SJSA1 (cell line): ENCODE measurements at places on chromosomes 3 and 15.
A peak's percentile ranks its signal among the peaks of the same experiment; 100 is the strongest.

DNA sequence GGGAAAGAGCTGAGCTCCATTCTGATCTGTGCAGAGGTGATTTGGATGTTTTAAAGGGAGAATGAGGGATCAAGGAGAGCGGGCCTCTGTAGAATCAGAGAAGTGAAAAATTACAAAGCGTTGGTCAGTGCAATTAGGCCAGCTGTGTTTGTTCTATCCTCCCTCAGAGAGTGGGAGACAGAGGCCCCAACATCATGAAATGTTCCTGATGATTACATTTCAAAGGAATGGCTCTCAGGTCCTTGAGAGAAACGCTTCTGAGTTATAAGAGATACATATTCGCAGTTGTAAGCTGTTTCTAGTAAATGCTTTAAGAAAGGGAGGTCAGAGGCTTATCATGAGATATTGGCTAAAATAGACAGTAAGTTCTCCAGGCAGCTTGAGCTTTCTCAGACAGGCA, 15.7 kb upstream of the CAND2 start:
- DNase-seq: no peak

GRCh38 chr3:31958701-31959152, 22.3 kb downstream of the OSBPL10 start:
- DNase-seq: no peak

GRCh38 chr3:184004476-184004875, 13.2 kb downstream of the ABCC5 start:
- DNase-seq: no peak

DNA sequence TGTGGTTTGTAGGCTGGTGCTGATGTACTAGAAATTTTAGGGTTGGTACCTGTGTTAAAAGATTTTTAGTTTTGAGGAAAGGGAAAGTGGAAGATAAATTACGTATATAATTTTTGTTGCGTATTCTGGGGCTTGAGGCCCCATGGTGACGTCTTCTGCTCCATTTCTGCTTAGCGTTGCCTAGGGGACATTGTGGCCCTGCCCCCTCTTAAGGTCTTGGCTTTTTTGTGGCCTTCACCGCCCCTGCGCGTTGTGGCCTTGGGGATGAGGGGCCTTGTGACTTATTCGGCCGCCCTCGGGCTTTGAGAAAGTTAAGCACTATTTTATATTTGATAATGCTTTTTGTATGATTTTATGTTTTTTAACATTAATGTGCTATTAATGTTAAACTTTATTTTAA, 182.0 kb downstream of the KLF13 start:
- DNase-seq: no peak

DNA sequence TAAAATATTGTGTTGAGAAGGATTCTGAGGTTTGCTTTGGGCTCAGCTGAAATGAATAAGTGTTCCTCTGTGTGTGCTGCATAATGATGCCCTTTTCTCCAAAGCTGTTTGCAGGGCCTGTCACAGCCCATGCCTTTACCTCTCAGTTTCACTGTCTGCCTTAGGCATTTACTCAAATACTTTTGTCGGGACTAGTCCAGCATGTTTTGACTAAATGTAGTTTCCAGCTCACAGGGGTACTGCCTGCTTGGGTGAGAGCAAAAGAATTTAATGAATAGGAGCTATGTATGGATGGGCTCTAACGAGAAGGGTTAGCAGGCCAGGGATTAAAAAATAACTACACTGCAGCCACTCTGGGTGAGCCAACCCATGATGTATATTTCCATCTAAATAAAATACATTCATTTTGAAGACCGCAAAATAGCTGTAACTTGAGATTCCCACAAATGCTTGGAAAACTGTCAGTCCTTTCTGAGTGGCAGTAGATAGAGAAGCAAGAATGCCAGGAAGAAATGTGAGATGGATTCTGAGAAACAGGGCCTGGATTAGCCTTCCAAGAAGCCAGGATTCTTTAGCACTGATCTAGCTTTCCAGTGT, 549.2 kb upstream of the TBL1XR1 start:
- DNase-seq: no peak

GRCh38 chr15:80580106-80580505, 115.0 kb upstream of the ABHD17C start:
- DNase-seq: peak; percentile 12

GRCh38 chr3:128845119-128845777, 34.2 kb upstream of the ACAD9 start:
- DNase-seq: peak; percentile 6

- no peak for DNase-seq
These were observed 289.5 kb upstream of the TRIM42 start for GRCh38 chr3:140388202-140388922.

DNA sequence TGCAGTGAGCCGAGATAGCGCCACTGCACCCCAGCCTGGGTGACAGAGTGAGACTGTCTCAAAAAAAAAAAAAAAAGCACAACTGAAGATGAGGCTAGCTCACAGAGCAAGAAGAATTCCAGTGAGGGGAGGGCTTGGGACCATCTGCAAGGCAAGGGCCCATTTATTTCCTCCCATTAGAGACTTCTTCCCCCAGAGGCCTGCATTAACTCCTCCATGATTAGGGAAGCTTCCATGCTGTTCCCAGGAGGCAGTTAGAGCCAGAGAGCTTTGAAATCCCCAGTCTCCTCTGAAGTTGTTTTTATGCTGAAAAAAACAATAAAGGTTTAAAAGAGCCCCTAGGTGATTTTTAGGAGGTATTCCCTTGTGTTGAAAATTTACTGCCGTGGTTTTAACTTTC, 54.3 kb upstream of the ADCY5 start:
- DNase-seq: no peak

DNA sequence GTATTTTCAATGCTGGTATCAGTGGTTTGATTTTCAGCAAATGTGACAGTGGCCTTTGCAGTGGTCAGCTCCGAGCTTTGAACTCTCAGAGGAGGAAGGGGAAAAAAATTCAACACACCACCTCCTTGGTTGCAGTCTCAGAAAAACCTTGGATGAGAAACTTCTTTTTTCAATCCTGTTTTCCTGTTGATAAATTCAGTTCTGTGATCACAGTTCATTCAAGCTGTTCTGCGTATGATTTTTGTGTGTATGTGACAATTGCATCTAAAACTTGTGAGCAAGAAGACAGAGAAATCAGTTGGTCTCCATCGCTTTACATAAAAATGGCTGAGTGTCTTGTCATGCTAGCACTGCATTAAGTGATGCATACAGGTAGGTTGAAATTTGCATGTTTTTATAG, 19.2 kb downstream of the ZBTB38 start:
- DNase-seq: no peak

- DNase-seq: no peak
These were observed 6.5 kb downstream of the DCBLD2 start for GRCh38 chr3:98894791-98895576.

GRCh38 chr3:137294839-137295238, 337.1 kb downstream of the IL20RB start:
- no peak for DNase-seq

DNA sequence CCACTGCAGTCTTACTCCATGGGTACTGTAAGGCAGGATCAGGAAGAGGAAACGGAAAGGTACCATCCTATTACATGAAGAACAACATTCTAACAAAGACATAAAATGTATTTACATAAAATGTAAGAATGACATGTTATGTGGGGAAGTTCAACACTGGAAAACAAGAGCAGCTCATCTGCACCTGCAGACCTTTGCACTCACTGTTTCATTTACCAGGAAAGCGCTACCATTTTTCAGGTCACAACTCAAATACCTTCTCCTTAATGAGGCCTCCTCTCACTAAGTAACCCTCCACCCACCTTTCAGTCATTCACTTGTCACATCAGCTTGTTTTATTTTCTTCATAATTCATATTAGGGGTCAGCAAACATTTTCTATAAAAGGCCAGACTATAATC, 2.6 kb downstream of the TMCC1 start:
- no peak for DNase-seq

- DNase-seq: no peak
These were observed 6.2 kb downstream of the CILP start for GRCh38 chr15:65204931-65205660.

DNA sequence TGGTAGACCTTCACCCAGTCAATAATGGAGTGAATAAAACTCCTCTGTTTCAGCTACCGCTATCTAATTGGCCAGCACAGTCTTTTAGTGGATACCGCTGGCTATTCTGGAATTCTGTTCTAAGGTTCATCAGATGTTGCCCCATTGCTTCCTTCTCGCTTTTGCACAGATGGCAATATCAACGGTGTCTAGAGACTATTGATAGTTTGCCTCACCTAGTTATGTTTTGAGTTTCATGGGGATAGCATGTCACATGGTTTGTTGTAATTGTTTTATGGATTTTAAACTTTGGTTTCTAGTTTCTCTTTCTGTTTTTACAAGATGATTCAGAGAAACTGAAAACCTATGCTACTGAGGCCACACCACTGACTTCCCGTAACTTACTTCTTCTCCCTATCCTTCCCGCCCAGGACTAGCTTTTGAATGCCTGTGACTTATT, 2.0 kb downstream of the XRN1 start:
- DNase-seq: no peak

DNA sequence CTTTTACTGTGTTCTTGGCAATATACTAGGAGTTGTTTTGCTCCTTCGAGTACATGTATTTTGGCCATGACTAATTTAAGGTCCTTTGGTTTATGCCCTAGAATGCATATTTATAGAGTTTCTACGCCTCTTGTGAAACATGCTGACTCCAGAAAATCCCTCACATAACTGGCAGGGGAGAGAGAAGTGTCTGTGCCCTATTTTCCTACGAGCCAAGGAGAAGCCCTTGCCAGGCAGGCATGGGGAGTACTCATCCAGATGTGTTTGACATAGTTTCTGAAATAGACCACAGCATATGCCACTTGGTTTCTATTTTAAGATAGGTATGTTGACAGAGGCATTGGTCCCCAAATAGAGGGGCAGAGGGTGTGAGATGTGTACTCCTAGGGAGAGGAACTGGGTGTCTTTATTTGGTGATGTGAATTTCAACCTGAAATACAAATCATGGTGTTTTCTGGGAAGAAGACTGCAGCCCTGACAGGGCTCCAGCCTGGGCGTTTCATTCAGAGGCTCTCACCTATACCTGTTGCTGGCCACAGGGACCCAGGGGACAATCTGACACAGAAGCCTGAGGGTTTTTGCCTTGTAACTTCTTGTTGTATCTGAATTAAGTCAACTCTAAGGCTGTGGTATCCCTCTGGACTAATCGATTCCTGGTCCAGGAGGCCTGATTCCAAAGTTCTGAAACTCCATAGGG, 267.8 kb upstream of the C2CD4B start:
- no peak for DNase-seq

GRCh38 chr15:52394118-52394517, 98.5 kb upstream of the MYO5C start:
- no peak for DNase-seq

- no peak for DNase-seq
These were observed 553.1 kb downstream of the FGF12 start for GRCh38 chr3:192174283-192174682.

GRCh38 chr15:31440754-31441311, 114.2 kb downstream of the KLF13 start:
- peak; percentile 46 for DNase-seq

- DNase-seq: peak; percentile 50
These were observed at the start of gene ITGA11 for GRCh38 chr15:68431792-68432401. TSS of gene ITGA11 (minus strand) at chr15:68432163. CDS start at chr15:68432066, 97 bp downstream.

GRCh38 chr3:67215690-67216089, 217.6 kb downstream of the KBTBD8 start:
- no peak for DNase-seq

DNA sequence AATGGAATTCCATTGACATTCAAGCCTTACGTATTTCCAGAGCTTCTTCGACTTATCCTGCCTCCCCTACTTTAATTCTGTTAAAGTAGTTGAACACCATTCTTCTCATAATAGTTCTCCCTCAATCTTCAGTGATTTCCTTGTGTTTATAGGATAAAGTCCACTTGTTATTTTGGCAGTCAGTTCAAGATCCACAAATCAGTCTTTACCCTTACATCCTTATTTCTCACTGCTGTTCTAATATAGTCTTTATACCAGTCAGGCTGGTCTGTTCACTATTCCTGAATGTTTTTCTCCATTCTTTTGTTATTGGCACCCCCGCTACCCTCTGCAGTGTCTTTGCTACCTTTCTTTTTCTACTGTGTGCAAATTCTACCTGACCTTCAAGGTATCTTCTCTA, 29.7 kb downstream of the ATP6V1A start:
- no peak for DNase-seq

DNA sequence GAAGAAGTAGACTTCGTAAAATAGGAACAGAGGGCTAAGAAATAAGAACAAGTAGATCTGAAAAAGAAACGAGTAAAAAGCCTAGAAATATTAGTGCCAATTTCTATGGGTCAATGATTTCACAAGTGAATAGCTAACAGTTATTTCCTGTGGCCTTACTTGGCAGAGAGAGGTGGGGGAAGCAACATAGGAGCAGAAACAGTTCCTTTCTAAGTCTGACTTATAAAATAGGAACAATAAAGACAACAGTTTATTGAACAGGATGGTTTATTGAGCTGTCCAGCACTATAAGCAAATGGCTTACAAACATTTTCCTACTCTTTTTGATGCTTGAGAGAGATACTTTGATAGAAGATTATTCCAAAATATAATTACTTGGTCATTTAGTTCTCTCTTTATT, 37.9 kb downstream of the AGTR1 start:
- no peak for DNase-seq

- no peak for DNase-seq
These were observed 14.9 kb upstream of the SELENOT start for GRCh38 chr3:150588027-150588830.

DNA sequence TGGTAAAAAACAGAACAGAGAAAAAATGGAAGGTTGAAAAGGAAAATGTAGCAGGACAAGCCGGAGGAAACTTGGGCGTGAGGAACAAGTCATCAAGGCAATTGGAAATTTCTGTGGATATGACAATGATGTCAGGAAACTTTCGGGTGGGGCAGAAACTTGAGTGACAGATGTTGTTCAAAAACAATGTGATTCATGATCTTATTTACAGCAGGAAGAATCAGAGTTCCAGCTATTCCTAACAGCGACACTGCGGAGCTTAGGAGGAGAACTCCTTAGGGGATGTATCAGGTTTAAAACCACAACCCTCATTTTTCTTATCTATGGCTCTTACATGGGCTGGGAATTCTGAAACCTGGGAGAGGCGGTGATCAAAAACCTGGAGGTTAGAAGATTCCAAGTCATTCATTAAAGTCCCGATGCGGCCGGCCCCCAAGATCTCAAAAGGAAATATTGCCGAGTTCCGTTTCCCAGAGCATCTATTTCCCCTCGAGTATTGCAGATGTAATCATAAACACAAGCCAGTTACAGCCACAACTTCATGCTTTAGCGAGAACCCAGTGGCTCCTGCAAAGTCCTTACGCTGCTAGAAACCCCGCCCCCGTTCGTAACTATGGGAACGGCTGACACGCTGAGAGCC, 659 bp upstream of the ARRDC4 start:
- DNase-seq: no peak

- no peak for DNase-seq
These were observed 171.7 kb downstream of the RORA start for GRCh38 chr15:61057376-61057775.

GRCh38 chr3:184786280-184786941, 25.6 kb upstream of the VPS8 start:
- peak; percentile 86 for DNase-seq

DNA sequence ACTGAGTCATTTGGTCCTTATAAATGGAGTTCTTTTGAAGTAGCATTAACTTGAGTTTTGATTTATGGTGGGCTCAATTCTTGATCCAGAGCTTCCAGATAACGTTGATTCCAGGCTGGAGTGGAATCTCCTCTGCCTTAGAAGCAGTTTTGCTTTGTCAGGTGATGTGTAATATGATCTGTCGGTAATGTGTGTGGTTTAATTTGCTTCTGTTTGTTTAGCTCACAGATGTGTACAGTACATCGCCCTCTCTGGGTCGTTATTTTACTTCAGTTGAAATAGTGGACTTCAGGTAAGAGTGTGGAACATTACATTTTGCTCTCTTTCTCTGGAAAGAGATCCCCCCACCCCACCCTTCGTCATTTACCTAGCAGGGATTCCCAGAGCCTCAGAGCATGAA, 23.1 kb downstream of the C3orf52 start:
- DNase-seq: no peak
